ENCODE measurements at places on chromosomes 16 and 17. TPM values are rescaled to one million over a fixed set of nuclear protein-coding genes. Genes with fewer than 3 reads are reported as not detected.

The HIC1 gene
- polyA plus RNA-seq: 23.6 TPM

GRCh38 chr17:44552361-44552760, 4.9 kb upstream of the FZD2 start:
- no peak for DNase-seq

GRCh38 chr17:17077101-17077500, 34.8 kb downstream of the MPRIP start:
- DNase-seq: no peak

DNA sequence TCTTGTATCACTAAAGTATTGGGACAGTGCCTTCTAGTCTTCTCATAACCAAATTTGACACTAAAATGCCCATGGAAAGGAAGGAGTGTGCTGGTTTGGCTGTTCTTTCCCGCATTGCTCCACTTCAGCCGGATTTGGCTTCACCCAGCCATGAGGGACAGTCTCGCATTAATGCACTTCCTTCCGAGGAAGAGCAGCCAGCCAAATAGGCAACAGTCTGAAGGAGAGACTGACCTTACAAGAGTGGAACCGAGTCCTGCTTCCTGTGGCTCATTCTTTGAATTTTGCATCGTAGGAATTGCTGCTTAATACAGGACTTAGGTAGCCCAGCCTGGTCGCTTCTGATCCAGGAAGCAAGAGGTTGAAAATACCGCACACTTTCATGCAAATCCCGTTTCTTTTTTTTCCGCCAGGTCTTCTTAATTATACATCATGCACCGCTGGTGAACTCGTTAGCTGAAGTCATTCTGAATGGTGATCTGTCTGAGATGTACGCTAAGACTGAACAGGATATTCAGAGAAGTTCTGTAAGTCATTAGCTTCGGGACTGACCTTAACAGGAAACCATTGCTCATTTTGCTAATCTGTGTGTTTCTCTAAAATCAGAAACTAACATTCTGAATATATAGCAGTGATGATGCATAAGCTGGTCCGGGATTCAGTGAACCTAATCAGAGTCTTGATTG, 38.2 kb downstream of the CLEC16A start:
- no peak for DNase-seq

GRCh38 chr17:50661795-50662391, 27.2 kb downstream of the ABCC3 start:
- no peak for DNase-seq

DNA sequence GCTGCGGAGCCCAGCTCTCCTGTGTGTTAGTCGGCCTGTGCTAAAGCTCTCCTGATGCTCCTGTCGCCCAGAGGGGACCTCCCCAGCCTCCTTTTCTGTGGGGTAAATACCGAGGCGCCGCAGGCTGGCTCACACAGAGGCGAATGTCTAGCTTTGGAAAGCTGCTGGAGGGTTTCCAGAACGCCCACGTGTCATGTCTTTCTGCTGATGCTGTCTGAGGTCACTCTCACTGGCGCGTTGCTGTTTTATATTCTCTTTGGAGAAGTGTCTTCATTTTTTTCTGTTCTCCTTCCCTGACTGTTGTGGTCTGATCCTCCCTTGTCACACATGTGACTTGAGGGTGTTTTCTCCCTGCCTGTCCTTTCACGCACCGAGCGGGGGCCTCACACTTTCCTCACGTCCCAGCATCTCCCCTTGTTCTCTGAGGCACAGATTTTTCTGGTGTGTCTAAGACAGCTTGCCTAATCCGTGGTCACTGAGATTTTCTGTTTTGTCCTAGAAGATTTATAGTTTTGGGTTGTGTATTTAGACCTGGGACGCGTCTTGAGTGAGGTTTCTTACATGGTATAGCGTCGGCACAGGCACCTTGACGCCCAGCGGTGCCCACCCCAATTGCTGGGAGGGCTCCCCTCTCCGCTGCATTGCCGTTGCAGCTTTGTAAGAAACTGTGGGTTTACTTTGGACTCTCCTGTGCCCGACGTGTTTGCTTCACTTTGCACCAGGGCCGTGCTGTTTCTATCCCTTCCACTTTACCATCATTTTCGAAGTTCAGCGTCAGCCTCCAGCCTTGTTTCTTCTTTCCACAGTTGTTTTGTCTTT, 92.1 kb upstream of the ZNF750 start:
- DNase-seq: no peak

GRCh38 chr16:84423416-84423837, 55.1 kb downstream of the ATP2C2 start:
- no peak for DNase-seq

DNA sequence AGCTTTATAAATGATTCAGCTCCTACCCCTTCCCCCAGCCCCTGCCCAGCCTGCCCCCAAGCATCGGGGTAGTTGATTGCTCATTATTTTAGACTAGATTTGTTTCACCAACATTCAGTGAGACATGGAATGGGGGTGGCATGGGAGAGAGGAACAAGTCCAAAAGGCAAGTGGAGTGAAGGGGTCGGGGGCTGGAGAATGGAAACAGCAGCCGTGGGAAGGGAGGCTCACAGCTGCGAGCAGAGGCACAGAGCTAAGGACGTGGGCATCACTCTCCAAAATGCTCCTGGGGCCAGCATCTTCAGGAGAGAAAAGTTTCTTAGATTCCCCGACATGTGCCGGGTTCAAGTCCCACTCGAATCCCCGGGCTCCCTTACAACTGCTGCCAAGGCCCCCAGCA, 19.3 kb downstream of the PIPOX start:
- no peak for DNase-seq

The DRG2 gene
- polyA plus RNA-seq: 40.5 TPM

DNA sequence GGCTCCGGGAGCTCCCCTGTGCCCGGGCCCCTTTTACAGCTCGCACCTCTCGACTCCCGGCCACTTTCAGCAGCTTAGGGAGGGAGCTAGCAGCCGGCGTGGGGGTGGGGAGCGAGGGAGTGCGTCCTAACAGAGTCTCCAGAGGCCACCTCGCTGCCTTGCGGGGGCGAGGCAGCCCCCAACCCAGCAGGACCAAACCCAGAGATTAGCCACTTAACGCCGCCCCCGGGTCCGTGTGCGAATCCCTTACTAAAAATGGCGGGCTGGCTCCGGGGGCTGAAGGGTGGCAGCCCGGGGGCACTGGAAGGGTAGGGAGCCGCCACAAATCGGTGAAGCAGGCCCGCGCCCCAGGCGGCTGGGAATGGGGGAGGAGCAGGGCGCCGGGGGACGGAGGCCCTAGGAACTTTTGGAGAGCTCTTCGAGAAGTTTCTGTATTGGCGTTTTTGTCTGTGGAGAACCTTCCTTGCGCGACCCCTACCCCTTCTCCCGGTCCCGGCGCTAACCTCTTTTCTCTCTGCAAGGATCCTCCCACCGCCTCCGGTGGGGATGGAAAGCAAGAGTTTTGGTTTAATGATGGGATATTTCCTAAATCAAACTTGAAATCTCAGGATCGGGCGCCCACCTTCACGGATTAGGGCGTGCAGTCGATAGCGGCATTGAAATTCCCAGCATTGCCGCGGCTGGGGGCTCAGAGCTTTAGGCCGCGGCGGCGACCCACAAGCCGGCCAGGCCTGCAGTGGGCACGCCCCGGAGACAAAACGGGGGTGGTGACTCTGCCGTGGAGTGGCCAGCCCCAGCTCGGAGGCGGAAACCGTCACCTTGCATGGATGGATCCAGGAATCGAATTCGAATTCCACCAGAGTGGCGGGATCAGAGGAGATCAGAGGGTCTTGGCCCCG, 793 bp upstream of the IRX3 start:
- DNase-seq: no peak

The TNFRSF17 gene
- 0.15 TPM for polyA plus RNA-seq

- no peak for DNase-seq
These were observed 25.9 kb downstream of the GRIN2C start for GRCh38 chr17:74833501-74834377.

- DNase-seq: no peak
These were observed 724 bp downstream of the GAA start for GRCh38 chr17:80101946-80102663.

The ACSM2A gene
- 132 TPM for polyA plus RNA-seq

DNA sequence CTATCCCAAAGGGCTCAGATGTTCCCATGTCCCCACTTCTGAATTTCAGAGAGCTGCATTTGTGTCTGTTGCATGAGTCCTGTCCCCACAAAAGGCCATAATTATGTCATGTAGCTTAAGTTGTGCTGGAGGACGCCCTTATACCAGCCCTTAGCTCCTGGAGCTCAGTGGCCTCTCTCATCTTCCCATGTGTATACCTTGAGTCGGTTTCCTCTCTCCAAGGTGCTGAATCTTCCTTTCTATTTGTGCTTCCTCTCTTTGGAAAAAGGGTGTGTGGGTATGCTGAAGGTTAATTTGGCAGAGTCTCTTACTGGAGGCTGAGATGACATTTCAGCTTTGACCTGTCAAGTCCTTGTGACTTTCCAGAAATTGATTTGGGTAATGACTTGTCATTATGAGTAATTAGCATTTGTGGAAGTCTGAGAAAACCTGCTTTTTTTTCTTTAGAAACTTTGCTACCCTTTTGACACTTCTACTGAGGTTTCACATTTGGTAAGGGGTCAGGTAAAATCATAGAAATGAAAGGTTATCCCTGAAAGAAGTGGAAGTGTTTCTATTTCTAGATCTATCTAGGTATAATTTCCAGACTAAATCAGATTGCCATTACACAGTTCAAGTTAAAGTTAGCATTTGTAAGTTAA, 185.4 kb downstream of the ABCC12 start:
- DNase-seq: peak; percentile 54

The SLC52A1 gene
- 0.16 TPM for polyA plus RNA-seq

- DNase-seq: no peak
These were observed 28.1 kb downstream of the TOX3 start for GRCh38 chr16:52518884-52519283.

- no peak for DNase-seq
These were observed 508.7 kb downstream of the KCNJ2 start for GRCh38 chr17:70677783-70678647.

The C17orf67 gene
- 2.2 TPM for polyA plus RNA-seq

DNA sequence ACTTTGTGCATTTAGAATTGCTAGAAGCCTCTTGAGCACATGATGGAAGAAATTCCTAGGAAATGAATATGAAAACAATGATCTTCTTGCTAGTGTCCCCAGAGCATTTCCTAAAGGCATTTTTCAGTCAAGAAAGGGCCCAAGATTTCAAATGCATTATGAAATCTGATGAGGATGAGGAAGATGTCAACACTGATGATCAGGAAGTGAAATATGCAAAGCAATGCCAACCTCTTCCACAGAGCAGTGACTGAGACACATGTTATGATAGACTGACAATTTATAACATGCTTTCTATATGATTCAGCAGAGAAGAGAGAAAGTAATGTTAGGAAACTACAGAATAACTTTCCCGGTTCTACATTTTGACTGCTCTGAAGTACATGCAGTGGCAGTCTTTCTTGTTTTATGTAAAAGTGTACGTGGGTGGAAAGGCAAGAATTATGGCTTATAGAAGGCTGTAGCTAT, 859.1 kb upstream of the GOT2 start:
- no peak for DNase-seq

- DNase-seq: peak; percentile 47
These were observed 42.8 kb upstream of the ZC3H18 start for GRCh38 chr16:88527186-88527936.

GRCh38 chr16:79648826-79649225, 48.3 kb upstream of the MAF start:
- DNase-seq: no peak

Measured in renal cortex interstitium (tissue), 15 donors.